ENCODE measurements at places on chromosomes 7 and 10.

DNA sequence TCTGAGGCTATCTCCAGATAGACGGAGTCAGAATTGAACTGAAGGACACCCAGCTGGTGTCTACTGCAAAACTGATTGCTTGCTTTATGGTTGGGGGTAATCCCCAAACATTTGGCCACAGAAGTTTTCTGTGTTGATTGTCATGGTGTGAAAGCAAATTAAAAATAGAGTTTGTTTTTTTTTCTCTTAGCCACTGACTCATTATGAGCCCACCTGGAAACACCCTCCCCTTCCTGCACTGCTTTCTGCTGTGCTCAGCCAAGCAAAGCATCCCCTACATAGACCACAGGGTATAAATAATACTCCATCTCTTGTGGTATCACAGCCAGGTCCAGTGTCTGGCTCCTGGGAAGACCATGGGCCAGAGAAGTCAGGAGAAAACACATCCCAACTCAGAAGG, 6.5 kb upstream of the VWC2 start:
- DNase-seq, result no peak

DNA sequence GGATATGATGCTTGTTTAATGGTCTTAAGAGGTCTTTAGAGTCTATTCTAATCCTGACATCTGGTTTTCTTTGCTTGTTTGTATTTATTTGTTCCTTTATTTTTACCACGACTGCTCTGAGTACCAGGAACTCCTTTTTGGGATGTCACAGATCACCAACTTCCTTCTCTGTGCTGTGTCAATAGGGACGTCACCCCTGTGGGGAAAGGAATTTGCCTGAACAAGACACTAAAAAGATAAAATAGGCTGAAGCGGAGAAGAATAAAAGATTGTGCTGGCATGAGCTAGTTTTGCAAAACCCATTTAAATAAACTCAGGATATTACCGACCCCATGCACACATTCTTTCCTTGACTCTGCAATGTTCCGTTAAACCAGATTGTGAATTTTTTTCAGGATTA, 27.7 kb downstream of the MGMT start:
- no peak for DNase-seq

- no peak for DNase-seq
Measured at GRCh38 chr7:100965045-100965722, 4.2 kb upstream of the MUC12 start.

- peak; percentile 67 for DNase-seq
Measured at GRCh38 chr7:116258734-116259133, 48.4 kb downstream of the TES start.

DNA sequence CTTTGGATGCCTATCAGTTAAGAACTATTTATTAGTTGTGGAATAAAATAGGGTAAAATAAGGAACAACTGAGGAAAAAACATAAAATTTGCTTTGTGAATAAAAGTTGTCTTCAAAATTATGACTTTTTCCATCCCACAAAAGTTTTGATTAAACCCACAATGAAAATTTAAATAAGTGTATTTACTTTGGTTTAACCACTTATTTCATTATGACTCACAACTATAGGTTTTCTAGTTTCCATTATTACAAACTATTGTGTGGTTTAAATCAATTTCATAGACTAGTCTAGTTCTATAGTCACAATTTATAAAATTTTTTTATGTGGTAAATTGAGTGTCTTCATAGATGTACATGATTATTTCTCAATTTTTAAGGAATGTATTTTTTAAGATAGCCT, 116.6 kb downstream of the EGFR start:
- DNase-seq, result no peak

DNA sequence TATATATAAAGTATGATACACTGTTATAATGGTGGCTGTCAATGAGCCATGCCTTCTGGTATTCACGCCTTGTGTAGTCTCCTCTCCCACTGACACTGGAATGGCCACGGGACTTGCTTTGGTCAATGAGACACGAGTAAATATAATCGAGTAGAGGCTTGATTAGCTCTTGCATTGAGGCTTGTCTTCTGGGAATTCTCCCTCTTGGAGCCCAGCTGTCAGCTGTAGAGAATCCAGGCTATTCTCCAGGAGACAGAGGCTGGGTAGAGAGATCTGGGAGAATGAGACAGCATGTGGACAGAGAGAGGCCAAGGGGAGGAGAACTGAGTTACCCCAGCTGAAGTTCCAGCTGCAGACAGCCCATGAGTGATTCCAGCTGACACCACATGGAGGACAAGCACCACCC, 25.2 kb upstream of the PLCE1 start:
- no peak for DNase-seq

- no peak for DNase-seq
Measured at GRCh38 chr7:84638339-84638697, 443.7 kb upstream of the SEMA3A start.

- no peak for DNase-seq
Measured at GRCh38 chr7:38321967-38322366, 48.5 kb upstream of the TARP start.

DNA sequence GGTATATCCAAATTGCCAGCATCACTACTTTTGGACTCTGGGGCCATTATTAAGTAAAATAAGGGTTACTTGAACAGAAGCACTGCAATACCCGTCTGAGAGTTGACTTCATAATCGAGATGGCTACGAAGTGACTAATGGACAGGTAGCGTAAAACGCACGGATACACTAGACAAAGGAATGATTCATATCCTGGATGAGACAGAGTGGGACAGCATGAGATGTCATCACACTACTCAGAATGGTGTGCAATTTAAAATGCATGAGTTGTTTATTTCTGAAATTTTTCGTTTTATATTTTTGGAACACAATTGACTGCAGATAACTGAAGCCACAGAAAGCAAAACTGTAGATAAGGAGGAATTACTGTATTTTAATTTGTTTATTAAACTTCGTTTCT, 421.5 kb upstream of the LRGUK start:
- DNase-seq, result no peak

DNA sequence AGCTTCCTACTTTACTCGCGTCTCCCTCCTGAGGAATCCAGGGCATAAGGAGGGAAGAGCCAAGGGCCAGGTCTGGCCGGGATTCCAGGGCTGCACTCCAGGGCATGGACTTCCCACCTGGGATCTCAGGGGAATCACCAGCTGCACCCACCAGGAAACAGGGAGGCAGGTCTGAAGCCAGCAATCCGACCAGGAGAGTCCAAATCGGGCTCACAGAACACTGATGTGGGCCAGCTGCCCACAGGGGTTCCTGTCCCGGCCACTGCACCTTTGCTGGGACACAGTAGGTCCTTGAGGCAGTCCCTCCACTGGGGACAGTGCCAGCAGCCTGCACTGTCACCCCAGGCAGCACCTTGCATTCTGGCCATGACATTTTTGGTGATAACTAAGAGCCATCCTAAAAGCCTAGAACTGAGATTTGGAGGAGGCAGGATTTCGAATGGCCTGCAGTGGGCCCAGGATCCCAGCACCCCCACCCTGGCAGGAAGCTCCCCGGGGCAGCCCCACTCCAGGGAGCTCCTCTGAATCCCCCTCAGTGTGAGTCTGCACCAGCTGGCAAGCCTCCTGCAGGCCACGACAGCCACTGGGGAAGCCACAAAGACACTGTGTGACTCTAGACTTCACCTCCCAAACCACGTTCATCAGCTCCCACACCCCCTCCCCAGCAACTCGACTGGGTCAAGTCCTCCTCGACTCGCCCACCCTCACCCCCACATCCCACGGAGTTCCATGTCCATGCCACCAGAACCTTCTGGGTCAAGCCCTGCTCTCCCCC, 71.5 kb upstream of the PPP2R2D start:
- no peak for DNase-seq

DNA sequence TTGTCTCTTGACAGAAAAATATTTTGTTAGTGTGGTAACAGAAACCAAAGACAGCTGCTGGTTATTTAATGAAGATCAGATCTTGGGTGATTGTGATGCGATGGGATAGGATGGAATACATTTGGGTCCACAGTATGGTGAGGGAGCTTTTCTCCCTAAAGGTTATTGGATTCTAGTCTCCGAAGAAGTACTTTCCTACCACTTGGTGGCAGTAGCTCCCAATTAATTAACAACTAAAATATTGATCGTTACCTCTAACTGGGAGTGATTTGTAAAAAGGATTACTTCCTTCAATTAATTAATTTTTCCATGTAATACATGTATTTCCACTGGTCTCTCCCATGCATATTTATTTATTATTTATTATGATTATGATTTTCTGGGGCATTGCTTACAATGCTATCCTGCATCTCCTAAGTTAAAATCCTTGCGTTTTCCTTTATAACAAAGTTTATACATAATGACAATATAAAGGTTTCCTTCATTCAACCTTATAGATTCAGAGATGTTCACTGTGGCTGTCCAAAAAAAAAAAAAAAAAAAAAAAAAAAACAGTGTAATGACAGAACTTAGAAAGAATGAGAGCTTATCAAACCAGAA, 25.6 kb downstream of the TMEM196 start:
- DNase-seq, result peak; percentile 30

GRCh38 chr7:114986190-114987180, 64.6 kb downstream of the MDFIC start:
- no peak for DNase-seq
